ENCODE measurements at places on chromosomes 13 and 19. TPM values are rescaled to one million over a fixed set of nuclear protein-coding genes. Genes with fewer than 3 reads are reported as not detected.
A peak's percentile ranks its signal among the peaks of the same experiment; 100 is the strongest.

Gene SEMA6B
- total RNA-seq = 2.2 TPM

GRCh38 chr19:48750351-48750750 lies 2.1 kb downstream of the FUT1 start:
- no peak for DNase-seq

Gene SLC10A2
- total RNA-seq = not detected

DNA sequence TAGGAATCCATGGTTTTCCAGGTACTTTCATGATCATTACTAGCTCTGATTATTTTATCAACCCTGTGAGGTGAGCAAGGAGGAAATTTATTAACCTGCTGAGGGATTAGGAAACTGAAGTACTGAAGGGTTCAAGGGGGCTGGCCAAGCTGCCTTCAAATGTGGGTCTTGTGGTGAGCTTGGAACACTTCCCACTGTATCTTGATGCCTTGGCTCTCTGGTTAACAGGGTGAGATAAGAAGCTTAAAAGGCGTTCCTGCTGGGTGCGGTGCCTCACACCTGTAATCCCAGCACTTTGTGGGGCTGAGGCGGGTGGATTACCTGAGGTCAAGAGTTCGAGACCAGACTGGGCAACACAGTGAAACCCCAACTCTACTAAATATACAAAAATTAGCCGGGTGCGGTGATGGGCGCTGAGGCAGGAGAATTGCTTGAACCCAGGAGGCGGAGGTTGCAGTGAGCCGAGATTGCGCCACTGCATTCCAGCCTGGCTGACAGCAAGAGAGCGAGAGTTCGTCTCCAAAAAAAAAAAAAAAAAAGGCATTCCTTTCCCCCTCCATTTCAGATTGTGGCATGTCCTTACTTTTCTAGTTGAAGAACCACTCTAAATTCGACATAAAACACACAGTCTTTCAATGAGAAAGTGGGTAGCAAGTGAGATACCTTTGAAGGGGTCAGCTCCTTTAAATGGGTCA lies 70.2 kb downstream of the KLF2 start:
- peak; percentile 17 for DNase-seq

GRCh38 chr13:49649244-49649962 lies 21.1 kb downstream of the ARL11 start:
- no peak for DNase-seq

- no peak for DNase-seq
Measured at GRCh38 chr13:98447881-98448641, 128.8 kb downstream of the STK24 start.

- DNase-seq = no peak
Measured at GRCh38 chr13:37686501-37686900, 87.9 kb upstream of the POSTN start.

Gene C3
- total RNA-seq = 17,502 TPM

- no peak for DNase-seq
Measured at GRCh38 chr19:9819596-9819909, 674 bp upstream of the FBXL12 start.

DNA sequence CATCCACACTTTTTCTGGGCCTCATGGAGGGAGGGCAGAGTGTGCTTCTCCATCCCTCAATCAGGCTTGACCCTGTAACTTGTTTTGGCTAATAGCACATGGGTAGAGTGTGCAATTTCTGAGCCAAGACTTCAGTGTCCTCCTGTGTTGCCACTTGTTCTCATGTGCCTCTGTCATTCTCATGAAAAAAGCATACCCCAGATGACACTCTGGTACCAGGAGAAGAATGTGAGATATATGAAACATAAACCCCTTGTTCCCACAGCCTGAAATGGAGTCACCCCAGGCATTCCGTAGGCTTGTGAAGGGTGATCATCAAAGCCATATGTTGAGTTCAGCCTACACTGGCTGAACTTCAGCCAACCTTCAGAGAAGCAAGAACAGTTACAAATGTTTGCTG lies 239.2 kb upstream of the MIR17HG start:
- no peak for DNase-seq

GRCh38 chr13:37918751-37919150 lies 49.2 kb upstream of the TRPC4 start:
- DNase-seq = no peak

DNA sequence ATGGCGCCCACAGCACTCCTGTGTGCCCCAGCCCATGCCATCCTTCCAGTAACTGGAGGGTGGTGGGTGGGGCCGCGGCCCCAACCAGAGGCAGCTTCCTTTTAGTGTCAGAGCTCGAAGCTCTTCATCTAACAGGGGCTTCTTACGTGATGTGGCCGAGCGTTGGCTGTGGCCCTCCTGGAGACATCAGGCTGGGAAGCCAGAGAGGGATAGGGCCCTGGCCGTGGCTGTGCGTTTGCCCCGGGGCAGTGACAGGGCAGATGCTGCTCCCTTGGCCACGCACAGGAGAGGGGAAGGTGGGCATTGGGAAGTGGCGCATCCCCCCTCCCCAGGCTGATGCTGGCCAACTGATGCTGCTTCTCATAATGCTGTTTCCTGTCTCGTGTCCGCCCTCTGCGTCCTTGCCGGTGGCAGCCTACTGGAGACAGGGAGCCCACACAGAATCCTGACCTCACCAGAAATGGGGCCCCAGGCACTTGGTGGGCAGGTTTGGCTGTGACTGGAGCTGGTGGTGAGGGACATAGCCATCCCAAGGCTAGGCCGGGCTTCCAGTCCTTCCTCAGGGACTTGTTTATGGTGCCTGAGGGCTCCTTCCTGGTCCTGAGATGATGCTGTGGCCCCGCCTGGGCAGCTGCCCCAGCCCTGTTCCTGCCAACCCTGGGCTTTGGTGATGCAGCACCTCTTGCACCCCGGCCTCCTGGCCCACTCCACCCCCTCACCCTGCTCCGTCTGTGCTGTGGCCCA lies 34.3 kb downstream of the ATP4B start:
- DNase-seq = peak; percentile 45

Gene NBEA
- total RNA-seq = 0.62 TPM

DNA sequence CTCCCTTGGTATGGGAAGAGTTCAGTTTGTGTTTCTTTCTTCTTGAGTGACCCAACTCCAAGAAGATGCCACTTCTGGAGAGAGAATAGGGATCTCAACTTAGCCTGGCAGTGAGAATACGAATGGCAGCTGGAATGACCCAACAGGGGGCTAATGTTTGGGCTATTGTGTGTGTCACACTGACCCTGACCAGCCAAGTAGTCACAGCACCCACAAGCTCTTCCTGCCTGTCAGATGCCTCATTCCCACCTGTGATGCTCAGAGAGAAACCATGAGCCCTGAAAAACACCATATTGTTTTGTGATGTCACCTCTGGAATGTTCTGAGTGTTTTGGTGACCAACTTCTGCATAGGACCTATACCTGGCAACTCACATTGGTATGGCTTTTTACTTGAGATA lies at the start of gene CBY2:
CBY2 (plus strand) TSS at position 233 of the 400 bp plus-strand sequence; CDS start at position 304, 71 bp downstream.
- DNase-seq = no peak

GRCh38 chr19:703651-704446 lies 4.9 kb upstream of the PALM start:
- DNase-seq = peak; percentile 88

DNA sequence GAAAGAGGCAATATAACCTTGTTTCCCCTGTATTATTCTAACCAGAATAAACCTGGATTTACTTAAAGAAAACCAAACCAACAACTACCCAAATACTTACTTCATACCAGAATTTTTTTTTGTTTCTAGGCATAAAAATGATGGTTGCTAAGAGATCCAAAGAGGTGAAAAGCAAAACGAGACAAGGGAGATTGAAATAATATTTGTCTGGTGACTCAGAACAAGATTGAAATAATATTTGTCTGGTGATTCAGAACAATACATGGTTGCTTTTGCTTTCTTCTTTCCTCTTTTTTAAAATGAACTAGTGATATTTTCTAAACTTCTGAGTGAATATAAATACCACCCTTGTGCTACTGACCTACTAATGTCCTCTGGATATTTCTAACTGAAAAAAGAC lies 592.9 kb downstream of the KCTD12 start:
- DNase-seq = no peak

Gene TRPM4
- total RNA-seq = 14.9 TPM

GRCh38 chr13:51659276-51660127 lies 75.2 kb downstream of the WDFY2 start:
- DNase-seq = no peak

DNA sequence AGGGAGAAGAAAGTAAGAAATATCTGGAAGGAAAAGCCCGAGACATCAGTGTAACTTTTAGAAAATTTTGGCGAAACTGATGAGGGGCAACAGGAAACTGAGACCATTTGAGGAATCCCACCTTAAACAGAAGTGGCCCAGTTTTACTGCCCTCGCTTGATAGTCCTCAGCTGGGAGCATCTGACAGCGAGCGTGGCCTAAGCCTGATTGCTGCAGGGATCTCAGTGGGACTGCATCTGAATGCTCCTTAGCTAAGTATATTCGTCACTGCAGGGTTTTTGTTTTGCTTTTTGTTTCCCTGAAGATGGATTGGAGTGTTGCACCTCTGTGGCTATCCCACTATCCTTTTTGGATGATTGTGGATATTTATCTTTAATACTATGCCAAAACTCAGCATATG lies 262.7 kb upstream of the KLHL1 start:
- no peak for DNase-seq

DNA sequence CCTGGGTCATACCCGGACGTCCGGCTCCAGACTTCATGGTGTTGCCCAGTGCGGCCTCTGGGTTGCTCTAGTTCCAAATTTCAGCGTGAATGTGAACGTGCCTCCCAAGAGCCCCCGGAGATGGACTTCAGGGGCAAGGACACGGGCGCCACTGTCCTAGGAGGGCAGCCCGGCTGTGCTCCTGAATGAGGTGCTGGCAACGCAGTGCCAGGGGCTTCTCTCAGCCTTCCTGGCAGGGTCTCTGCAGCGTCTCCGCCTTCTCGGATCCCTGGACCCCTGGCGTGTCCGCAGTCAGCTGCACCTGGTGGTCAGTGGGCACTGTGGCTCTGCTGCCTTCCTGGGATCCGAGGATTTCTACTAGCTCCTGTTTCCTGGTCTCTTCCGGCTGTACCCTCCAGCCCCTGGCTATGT lies 101.7 kb upstream of the MCF2L start:
- DNase-seq = no peak
